A549 treated with Mapracorat at 1 μM for 4 hours (cell line): ENCODE measurements at places on chromosomes 3 and 15. TPM values are rescaled to one million over a fixed set of nuclear protein-coding genes. Genes with fewer than 3 reads are reported as not detected.

CPLX3 gene
- total RNA-seq = 0.08 to 0.09 TPM in 2 of 5 replicates, not detected in the others

GNB4 gene
- 10.6 to 18.9 TPM (median 16.3 TPM) in 5 replicates for total RNA-seq

NGLY1 gene
- 17.7 to 21.0 TPM (median 18.8 TPM) in 5 replicates for total RNA-seq

MYLK gene
- total RNA-seq = 13.4 to 18.6 TPM (median 16.7 TPM) in 5 replicates

PROS1 gene
- total RNA-seq = 9.8 to 13.3 TPM (median 11.4 TPM) in 5 replicates

MKRN3 gene
- 1.4 to 2.6 TPM (median 2.0 TPM) in 5 replicates for total RNA-seq

CAMP gene
- total RNA-seq = not detected in 5 replicates

RETNLB gene
- total RNA-seq = not detected in 5 replicates

TMEM40 gene
- 0.13 to 0.43 TPM (median 0.20 TPM) in 5 replicates for total RNA-seq

B3GNT5 gene
- 21.6 to 28.2 TPM (median 26.8 TPM) in 5 replicates for total RNA-seq

ATP13A5 gene
- not detected in 5 replicates for total RNA-seq

CAPN3 gene
- 0.21 to 0.40 TPM (median 0.27 TPM) in 5 replicates for total RNA-seq

FBXW12 gene
- not detected in 5 replicates for total RNA-seq

ADIPOQ gene
- total RNA-seq = not detected in 5 replicates

ISLR gene
- 0.22 to 0.50 TPM (median 0.39 TPM) in 5 replicates for total RNA-seq

SOX14 gene
- not detected in 5 replicates for total RNA-seq

CIDEC gene
- 50.4 to 66.9 TPM (median 56.5 TPM) in 5 replicates for total RNA-seq

ADGRG7 gene
- not detected in 5 replicates for total RNA-seq

GP5 gene
- 0.04 TPM in 1 of 5 replicates, not detected in the others for total RNA-seq

ALG1L2 gene
- total RNA-seq = not detected in 5 replicates

ASB14 gene
- not detected in 5 replicates for total RNA-seq

HIGD2B gene
- total RNA-seq = not detected in 5 replicates

GOLGA6D gene
- 0.07 to 0.14 TPM in 2 of 5 replicates, not detected in the others for total RNA-seq

RHCG gene
- 35.5 to 49.8 TPM (median 39.6 TPM) in 5 replicates for total RNA-seq

CNTN3 gene
- total RNA-seq = not detected in 5 replicates

SEMA3B gene
- total RNA-seq = 5.3 to 9.6 TPM (median 8.3 TPM) in 5 replicates

COL7A1 gene
- total RNA-seq = 116 to 206 TPM (median 180 TPM) in 5 replicates

SEMA5B gene
- 0.15 to 0.66 TPM (median 0.33 TPM) in 5 replicates for total RNA-seq

NANOGP8 gene
- not detected in 5 replicates for total RNA-seq

TGM4 gene
- 0.07 to 0.30 TPM (median 0.14 TPM) in 5 replicates for total RNA-seq
